Mucosa of gallbladder (tissue), 1 donor: ENCODE measurements at places on chromosomes 4 and X.

DNA sequence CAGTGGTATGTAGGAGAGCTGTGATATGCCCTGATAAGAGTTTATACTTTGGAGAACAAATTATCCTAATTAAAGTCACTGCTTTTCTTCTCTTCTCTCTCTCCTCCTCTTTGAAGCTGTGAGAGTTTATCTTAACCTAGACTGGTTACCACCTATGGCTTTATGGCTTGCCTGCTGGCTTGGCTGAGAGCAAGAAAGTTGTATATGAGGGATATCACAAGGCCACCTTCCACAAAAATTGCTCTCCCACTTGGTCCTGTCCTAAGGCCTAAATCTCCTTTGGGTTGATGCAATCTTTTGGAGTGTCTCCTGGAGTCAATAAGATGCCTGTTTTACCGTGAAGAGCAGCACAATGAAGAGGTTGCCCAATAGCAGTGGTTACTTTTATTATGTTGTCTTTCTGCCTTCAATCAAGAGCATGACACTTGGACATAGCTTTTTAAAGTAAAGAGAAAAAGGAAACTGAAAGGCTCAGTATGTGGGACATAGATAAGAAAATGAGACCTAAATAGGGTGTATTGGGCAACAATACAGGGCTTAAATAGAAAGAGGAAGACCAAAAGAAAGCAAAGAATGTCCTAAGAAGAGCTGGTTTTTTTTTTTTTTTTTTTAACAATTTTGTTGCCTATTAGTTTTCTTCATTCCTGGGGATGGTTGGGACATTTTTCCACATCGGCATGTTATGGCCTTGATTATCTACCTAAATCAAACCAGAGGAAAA is 9.2 kb downstream of the GUCY1A1 start:
- no peak for DNase-seq

DNA sequence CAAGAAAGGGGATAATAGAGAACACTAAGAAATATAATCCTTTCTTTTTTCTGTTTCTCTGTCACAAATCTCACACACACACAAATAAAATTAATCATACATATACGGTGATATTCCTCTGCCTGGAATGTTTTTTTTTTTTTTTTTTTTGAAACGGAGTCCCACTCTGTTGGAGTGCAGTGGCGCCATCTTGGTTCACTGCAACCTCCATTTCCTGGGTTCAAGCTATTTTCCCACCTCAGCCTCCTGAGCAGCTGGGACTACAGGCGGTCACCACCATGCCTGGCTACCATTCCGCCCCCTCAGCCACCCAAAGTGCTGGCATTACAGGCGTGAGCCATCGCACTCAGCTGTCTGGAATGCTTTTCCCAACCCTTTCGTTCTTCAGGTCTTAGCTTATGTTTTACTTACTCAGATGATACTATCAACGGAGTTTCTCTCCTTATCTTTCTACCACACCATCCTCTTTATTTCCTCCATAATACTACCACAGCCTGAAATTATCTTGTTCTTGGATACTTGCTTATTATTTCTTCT is 69.3 kb downstream of the ANKRD17 start:
- DNase-seq = no peak

GRCh38 chr4:1026115-1026514 is 14.7 kb downstream of the FGFRL1 start:
- no peak for DNase-seq

- no peak for DNase-seq
Observed at GRCh38 chr4:5034206-5034605, 14.9 kb upstream of the CYTL1 start.

DNA sequence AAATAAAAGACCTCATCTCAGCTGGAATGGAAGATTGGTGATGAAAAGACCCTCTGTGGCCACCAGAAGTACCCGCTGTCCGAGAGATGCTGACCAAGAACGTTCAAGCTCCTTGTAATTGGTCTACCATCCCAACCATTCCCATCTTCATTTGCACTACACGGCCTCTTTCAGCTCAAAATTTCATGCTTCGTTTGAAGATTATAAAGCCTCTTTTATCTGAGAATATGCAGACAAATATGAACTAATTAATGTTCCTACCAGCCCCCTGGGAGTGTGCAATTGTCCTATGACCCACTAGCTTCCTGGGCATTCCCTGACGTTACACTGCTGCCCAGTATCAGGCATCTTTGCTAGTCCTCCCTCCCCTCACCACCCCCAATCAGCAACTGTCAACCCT is 583.7 kb downstream of the MID1IP1 start:
- DNase-seq = no peak

DNA sequence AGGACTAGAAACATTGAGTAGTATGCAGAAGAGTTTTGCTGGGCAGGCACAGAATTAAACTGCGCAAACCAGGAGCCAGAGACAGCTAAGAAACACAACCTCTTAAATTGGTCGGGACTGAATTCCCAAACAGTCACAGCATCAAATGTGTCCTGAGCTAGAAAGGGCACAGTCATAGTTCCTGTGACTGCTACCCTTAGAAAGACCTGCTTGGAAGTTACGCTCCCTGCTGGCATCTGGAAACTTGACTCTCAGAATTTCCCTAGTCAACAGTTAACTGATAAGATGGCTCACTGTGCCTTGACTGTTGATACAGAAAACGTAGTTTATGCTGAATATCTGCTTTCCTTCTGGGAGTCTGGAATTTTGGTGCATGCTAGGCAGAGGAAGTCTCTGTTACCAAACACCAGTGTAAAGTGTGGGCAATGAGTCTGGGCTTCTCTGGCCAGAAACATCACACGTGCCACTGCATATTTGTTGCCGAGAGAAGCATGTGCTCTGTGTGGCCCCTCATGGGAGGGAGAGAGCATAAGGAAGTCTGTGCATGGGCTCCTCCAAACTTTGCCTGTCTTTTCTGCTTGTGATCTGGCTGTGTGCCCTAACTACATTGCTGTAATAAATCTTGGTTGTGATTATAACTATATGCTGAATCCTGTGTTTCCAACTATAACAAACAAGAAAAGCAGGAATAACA is 11.6 kb upstream of the EOLA2 start:
- no peak for DNase-seq

DNA sequence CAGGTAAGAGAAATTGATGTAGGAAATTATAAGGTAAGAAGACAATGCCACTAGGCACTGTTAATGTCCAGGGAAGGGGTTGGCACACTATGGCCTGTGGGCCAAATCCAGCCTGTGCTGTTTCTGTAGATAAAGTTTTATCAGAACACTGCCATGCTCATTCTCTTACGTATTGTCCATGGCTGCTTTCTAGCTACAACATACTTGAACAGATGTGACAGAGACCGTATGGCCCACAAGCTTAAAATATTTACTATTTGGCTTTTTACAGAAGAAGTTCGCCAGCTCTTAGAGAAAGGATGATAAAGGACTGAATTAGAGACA is 168.0 kb downstream of the CDS1 start:
- DNase-seq = no peak

GRCh38 chrX:35699642-35700041 is 98.5 kb upstream of the MAGEB16 start:
- no peak for DNase-seq

DNA sequence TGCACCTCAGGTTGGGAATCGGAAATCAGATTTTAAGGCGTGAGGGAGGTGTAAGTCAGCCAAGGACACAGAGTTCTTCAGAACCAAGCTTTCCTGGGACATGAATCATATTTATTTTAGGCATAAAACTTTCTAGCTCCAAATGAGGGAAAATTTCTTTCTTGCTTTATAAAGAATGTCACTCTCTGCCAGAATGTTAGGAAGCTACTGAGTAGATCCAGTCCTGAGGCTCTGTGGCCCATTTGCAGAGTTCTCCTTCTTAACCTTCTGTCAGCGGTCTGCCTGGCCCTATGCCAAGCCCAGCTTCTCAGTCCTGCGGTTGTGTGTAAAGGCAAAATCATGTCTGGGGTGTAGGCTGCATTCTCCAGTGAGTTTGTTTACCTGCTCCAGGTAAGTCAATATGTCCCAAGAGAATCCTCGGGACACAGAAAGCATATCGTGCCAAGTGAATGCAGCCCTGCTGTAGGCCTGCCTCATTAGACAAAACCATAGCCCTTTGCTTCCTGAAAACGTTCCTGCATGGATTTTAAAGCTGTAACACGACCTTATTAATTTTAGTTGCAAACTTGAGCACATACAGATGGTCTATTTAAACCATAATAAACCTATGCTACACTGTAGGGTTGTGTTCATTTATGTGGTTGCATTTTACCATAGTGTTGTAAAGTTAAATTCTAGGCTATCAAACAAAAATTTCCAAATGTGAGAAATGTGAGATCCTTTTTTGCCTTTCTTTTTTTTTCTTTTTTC is 29.2 kb upstream of the CCNI start:
- DNase-seq = peak; percentile 67

- peak; percentile 19 for DNase-seq
Observed at GRCh38 chrX:15761564-15762191, 23.6 kb downstream of the CA5B start.

DNA sequence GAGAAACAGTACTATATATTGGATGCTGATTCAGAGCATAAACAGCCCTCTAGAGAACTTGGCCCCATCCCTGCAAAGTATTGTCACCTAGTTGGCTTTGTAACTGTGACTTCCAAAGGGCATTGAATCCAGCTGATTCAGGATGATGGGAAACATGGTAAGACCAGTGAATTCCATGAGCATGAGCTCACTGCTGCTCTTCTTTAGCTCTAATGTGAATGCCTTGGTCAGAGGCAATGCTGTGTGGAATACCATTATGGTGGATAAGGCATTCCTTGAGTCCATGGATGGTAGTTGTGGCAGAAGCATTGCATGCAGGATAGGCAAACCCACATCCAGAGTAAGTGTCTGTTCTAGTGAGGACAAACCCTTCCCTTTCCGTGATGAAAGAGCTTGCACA is 365.6 kb upstream of the EDA2R start:
- no peak for DNase-seq

DNA sequence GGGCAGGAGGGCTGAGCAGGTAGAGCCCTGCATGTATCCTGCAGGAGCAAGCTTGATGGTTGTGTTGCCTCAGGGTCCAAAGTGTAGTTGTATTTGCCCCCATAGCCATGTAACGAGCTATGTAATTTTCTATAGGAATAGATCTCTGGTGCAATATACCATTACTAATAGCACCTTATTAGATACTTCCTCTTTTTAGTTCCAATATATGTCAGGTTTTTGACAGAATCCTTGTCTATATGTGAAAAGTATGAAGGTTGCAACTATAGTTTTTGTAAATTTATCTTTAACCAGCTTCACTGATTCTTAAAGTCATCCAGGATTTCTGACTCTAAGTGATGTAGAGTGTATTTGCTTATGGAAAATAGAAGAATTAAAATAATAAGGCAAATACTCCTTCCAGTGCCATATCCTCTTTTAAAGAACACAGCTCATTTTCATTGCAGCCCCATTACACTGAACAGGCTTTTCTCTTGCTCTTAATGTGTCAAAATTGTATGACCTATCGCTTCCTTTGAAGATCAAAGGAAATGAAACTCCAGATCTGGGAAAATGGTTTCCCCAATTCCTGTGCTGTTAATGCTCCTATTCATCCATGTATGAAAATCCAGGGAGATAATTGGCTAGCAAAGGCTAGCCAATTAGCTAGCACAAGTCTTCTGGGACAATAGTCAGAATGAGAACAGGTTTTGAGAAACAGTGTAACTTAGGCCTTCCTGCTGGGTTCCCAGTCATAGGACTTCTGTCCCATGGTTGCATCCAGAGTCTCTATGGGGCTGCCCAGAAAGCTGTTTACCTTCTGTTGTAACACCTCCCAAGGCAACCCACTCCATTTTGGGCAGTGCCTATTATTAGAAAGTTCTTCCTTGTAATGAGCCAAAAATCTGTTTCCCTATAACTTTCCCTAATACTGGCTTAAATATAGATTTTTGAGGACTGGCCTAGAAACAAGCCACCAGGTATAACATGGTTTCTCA is 90.6 kb downstream of the TSPAN7 start:
- no peak for DNase-seq

- no peak for DNase-seq
Observed at GRCh38 chrX:68462653-68463052, 29.4 kb upstream of the OPHN1 start.

GRCh38 chr4:109959195-109959594 is 46.5 kb downstream of the EGF start:
- no peak for DNase-seq

GRCh38 chrX:109685656-109686078 is 47.4 kb downstream of the ACSL4 start:
- DNase-seq = no peak

DNA sequence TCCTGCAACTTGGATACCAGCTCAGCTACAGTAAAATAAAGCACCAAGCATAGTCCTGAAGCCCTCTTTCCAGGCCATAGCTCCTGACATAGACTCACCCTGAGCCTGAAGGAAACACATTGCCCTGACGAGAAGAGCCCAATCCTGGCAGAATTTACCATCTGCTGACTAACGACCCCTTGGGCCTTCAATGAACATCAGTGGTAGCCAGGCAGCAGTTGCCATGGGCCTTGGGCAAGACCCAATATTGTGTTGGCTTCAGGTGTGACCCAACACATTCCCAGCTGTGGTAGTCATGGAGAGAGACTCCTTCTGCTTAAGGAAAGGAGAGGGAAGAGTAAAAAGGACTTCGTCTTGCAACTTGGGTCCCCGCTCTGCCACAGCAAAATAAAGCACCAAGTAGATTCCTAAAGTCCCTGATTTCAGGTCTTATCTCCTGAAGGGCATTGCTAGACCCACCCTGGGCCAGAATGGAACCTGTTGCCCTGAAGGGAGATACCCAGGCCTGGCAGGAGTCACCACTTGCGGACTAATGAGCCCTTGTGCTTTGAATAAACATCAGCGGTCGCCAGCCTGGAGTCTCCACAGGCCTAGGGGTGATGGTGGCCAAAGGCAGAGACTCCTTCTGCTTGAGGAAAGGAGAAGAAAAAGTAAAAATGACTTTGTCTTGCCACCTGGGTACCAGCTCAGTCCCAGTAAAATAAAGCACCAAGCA is 902.6 kb downstream of the C4orf33 start:
- DNase-seq = no peak

DNA sequence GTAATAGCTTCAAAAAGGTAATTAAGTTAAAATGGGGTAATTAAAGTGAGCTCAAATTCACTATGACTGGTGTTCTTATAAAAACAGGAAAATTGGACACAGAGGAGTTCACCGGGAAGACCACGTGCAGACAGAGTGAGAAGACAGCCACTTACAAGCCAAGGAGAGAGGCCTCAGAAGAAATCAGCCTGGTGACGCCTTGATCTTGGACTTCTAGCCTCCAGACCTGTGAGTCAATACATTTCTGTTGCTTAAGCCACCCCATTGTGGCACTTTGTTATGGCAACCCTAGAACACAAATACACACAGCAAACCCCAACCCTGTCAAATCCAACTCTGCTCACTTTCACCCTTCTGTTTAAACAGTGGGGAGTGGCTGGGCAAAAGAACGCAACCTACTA is 4.1 kb upstream of the CD38 start:
- DNase-seq = no peak

GRCh38 chr4:76494243-76494642 is 59.2 kb downstream of the SHROOM3 start:
- DNase-seq = no peak

GRCh38 chr4:102404431-102404969 is 59.2 kb upstream of the SLC39A8 start:
- DNase-seq = no peak

GRCh38 chrX:119145241-119145653 is 17.6 kb upstream of the KIAA1210 start:
- DNase-seq = no peak
